Left renal cortex interstitium (tissue), 4 donors: ENCODE measurements at places on chromosomes 5 and 9.

- no peak for DNase-seq
These were observed 36.2 kb downstream of the VAV2 start for GRCh38 chr9:133955821-133956411.

GRCh38 chr5:71892641-71893365 is 173.7 kb downstream of the CARTPT start:
- DNase-seq: no peak

GRCh38 chr5:14900693-14901461 is 29.3 kb upstream of the ANKH start:
- DNase-seq: no peak

- DNase-seq: no peak
These were observed 337.5 kb upstream of the PCSK5 start for GRCh38 chr9:75552941-75553340.

- no peak for DNase-seq
These were observed 30.1 kb upstream of the TENT2 start for GRCh38 chr5:79582186-79582585.

- no peak for DNase-seq
These were observed 104.2 kb downstream of the TAF11L14 start for GRCh38 chr5:17738446-17738845.

DNA sequence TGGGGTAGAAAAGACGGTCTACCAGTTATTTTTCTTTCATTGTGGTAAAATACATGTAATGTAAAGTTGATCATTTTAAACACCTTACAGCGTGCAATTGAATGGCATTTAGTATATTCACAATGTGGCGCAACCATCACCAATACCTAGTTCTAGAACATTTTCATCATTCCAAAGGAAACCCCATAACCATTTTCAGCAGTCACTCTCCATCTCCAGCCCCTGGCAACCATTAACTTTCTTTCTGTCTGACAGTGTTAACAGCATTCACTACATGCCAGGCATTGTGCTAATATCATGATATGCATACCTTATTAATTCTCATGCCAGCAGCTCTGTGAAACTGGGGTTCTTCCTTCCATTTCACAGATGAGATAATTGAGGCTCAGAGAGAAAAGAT is 32.0 kb downstream of the PTGS1 start:
- DNase-seq: no peak

DNA sequence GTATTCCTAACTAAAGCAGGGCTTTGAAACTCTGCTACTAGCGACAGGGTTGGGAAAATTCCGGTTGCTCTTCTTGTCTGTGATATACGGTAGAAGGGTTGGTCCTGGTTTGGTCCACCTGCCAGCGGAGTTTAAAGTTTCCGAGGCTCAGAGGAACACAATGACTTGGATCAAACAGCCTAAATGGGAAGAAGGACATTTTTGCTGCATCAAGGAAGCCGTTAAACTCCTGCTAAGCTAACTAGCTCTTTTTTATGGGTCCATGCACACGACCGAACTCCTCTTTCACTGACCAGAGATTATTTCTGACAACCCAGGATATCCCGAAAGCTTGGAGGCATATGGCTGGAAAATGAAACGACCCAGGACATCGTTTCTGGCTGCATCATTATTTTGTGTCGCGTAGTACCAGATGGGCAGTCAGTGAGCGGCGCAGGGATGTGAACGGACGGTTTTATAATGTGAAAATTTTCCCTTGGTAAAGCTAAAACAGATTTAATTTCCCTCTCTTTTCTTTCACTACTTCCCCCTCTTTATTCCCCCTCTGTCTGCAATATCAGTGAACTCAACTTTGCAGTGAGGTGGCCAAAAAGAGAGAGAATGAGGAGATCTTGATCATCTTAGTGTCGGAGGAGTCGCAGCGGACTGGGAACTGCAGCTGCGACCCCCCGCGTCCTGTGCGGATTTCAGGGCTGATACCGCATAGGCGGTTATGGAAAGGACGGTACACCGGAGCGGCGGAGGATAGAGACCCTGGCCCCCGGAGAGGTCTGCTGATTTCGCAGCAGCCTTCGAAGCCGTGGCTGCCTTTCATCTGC is at the start of gene LURAP1L:
TSS of gene LURAP1L (plus strand) at position 160 of the 818 bp plus-strand sequence. CDS start 696 bp downstream, outside the sequence.
- peak; percentile 65 for DNase-seq

DNA sequence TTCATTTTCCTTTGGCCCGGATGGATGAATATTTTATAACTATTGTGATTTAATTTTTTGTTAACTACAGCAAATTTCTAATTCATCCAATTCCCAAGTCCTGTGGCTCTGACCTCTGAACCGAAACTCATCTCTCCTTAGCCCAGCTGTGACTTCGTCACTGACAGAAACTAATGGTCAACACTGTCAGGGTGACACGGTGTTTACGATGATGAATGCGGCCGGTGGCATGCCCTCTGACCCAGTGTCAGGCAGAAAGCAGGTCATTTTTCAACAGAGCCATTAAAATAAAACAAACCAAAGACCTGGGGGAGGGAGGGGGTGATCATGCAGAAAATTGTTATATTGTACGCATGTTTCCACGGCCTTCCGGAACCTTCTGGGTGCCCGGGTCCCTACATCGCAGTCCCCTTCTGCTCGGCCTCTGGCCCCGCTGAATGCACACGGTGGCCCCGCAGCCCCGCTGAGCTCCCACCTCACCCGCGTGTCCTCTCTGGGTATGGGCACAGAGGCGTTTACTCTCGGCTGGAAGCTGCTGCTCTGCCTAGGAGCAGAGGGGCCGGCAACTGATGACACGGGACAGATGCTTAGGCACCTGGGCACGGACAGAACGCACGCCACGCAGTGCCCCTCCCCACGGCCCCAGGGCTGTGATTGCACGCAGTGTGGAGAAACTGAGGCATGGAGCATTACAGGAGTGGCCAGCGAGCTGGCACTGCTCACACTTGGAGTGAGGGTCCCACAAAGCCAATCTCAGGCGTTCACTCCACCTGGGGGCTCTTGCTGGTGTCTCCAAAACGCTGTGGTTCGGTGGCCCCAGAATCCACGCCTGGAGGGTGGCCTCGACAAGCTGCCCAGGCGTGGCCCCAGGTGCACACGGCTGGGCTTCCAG is 8.1 kb downstream of the CCDC187 start:
- DNase-seq: peak; percentile 44

GRCh38 chr9:91061506-91061905 is 259.9 kb downstream of the SYK start:
- no peak for DNase-seq

- DNase-seq: no peak
These were observed 516.6 kb downstream of the RAB3C start for GRCh38 chr5:59099270-59099994.

DNA sequence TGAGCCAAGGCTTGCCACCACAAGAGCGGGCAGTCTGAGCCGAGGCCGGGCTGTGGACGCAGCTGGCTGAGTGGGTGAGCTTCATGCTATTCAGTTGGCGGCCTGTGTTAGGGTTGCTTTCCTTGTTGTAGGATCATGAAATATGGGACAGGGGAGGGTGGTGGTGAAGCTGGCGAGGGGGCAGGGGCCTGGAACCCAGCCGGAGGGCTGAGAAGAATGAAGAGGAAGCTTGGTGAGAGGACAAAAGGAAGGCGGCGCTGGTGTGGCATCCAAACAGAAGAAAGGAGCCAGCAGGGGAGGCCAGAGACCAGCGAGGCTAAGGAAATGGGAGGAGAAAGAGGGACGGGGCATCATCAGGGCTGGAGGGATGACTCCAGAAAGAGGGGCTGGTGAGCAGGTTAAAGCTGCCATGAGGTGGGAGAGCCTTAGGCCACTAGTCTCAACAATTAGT is 18.3 kb downstream of the RALGPS1 start:
- DNase-seq: no peak

- no peak for DNase-seq
These were observed 2.8 kb downstream of the SLC6A3 start for GRCh38 chr5:1442222-1443145.

- DNase-seq: no peak
These were observed 9.6 kb downstream of the GPX3 start for GRCh38 chr5:151030056-151030336.

DNA sequence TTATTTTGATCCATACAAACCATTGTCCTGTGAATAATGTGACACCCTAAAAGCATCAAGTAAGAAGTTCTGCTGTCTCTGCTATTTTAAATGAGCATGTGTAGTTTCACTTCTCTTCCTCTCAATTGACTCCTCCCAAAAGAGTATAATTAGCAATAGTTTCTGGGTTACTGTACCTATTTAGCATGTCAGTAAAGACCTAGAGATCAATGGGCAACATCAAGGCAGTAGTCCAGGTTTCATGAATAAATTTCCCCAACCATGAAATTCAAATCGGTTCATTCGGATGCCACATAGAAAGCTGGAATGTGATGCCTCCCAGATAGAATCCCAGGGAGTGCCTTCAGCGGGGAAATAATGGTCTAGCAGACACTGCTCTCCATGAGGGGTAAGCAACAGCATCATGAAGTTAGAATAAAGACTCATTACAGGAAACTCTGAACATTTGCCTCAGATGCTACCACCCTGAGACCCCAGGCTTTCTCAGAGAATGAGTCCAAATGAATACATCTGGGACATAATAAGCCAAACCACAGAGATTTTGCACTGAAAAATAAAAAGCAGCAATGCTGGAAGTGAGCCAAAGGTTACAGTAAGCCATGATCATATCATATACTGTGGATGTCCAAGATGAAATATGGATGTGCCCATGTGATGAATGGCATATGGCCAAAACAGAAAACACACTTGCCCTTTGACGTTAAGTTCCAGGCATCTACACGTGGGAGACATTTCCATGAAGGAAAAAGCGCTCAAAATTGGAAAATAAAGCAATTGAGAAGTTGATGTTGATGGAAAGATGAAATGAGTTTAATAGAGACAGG is 1107.0 kb upstream of the SEMA6A start:
- no peak for DNase-seq

GRCh38 chr5:44952376-44952775 is 143.6 kb downstream of the MRPS30 start:
- DNase-seq: no peak

- DNase-seq: no peak
These were observed 76.9 kb upstream of the NFIL3 start for GRCh38 chr9:91500509-91501014.

DNA sequence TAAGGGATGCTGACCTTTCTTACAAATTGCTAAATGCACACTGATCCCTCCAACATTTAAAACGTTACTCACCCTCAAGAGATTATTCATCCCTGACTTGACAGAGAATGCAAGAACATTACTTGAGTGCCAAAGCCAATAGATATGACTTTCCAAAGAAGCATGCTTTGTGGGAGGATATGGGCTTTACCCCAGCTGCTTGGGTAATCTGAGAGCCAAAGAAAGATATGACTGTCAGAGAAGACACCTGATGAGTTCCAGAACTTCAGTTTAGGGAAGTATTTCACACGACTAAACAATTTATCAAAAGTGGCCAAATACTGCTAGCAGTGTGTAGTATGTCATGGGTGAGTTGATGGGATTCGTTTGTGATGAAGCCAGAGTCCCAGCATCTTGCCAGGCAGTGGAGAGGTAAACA is 7.4 kb upstream of the SPDL1 start:
- no peak for DNase-seq

DNA sequence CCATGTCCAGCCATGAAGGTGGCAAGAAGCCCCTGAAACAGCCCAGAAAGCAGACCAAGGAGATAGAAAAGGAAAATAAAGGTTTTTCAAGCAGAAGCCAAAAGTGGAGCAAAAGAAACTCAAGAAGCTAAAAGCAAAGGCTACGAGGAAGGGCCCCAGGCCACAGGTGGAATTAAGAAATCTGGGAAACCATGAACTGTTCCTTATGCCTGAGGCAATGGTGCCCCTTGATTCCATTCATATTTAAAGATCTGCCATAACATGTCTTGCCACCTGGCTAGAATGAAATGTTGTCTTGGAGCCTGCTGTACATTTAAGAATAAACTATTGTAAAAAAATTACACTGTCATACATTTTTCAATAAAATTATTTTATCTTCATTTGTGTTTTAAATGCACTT is 59.5 kb upstream of the TARS1 start:
- DNase-seq: no peak

GRCh38 chr5:69010476-69010875 is 83.3 kb upstream of the SLC30A5 start:
- DNase-seq: no peak

GRCh38 chr9:132458432-132458831 is 48.4 kb downstream of the CFAP77 start:
- DNase-seq: no peak

GRCh38 chr9:127728808-127729207 is 6.3 kb downstream of the TOR2A start:
- no peak for DNase-seq

DNA sequence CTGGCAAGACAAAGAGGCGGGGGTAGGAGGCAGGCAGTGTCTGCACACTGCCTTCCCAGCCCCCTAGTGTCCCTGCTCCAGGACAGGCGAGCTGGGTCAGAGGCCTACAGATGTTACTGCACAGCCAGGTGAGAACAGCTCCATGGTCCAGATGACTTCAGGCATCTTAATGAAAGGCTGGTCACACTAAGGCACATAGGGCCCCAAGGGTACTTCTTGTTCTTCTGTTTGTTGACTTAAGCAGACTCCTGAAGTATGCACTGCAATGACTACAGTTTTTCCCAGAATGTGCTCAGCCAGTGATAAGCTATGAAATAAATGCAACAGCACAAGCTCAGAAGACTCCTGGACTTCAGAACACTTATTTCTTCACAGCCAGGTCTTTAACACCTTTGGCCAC is 27.4 kb downstream of the ATPSCKMT start:
- DNase-seq: no peak

GRCh38 chr5:109234381-109234780 is 175.4 kb downstream of the PJA2 start:
- DNase-seq: no peak

GRCh38 chr5:72662305-72662704 is 154.2 kb upstream of the TNPO1 start:
- DNase-seq: no peak

GRCh38 chr5:9654886-9655285 is 24.7 kb upstream of the TAS2R1 start:
- DNase-seq: no peak

DNA sequence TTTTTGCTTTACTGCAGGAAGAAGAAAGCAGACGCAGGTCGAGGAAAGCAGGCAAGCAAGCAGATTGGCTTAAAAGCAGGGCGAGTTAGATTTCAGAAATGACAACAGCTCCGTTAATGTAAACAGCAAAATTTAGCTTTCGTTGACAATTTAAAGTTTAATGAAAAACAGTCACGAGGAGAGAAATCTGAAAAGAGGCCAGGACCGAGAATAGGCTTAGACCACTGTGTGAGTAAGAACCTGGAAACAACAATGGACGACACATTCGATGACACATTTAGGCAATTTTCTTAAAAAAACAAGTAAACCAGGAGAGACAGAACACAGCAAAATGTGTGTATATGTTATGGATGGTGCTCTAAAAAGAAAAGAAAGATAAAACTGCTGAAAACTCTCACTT is 155.3 kb downstream of the ISOC1 start:
- no peak for DNase-seq

- no peak for DNase-seq
These were observed 185.5 kb downstream of the OLFM1 start for GRCh38 chr9:135273008-135273407.

- no peak for DNase-seq
These were observed 8.9 kb upstream of the HSPA9 start for GRCh38 chr5:138583984-138584637.

- DNase-seq: no peak
These were observed 1.3 kb downstream of the GPR150 start for GRCh38 chr5:95620870-95621838.

GRCh38 chr5:154262342-154262741 is 71.8 kb downstream of the GALNT10 start:
- no peak for DNase-seq

GRCh38 chr9:109887079-109887478 is 107.1 kb downstream of the PALM2AKAP2 start:
- no peak for DNase-seq

GRCh38 chr5:112025757-112026156 is 268.8 kb upstream of the NREP start:
- no peak for DNase-seq
